Natural killer cell treated with Interleukin-12 subunit alpha and Interleukin-12 subunit beta and Interleukin-15 and Interleukin-18, amount 100 ng/mL, for 72 hours (primary cell): ENCODE measurements at places on chromosomes 3 and 15.

- H3K4me3 ChIP-seq, result no peak overlapping the region
- no peak overlapping the region for H3K27ac ChIP-seq
- no peak for DNase-seq
- no peaks in the 10 kb centered on the region for H3K36me3 ChIP-seq
- H3K4me1 ChIP-seq, result no peaks in the 10 kb centered on the region
- H3K27me3 ChIP-seq, result no peaks in the 10 kb centered on the region
These were observed 49.7 kb downstream of the CAPN3 start for GRCh38 chr15:42409011-42409410.

- H3K4me1 ChIP-seq, result no peaks in the 10 kb centered on the region
- no peak for DNase-seq
- no peaks in the 10 kb centered on the region for H3K36me3 ChIP-seq
- no peak overlapping the region for H3K27ac ChIP-seq
- peaks cover 19% of the 10 kb centered on the region for H3K27me3 ChIP-seq
- H3K4me3 ChIP-seq, result no peak overlapping the region
These were observed 26.7 kb upstream of the PIK3R4 start for GRCh38 chr3:130773366-130773765.

DNA sequence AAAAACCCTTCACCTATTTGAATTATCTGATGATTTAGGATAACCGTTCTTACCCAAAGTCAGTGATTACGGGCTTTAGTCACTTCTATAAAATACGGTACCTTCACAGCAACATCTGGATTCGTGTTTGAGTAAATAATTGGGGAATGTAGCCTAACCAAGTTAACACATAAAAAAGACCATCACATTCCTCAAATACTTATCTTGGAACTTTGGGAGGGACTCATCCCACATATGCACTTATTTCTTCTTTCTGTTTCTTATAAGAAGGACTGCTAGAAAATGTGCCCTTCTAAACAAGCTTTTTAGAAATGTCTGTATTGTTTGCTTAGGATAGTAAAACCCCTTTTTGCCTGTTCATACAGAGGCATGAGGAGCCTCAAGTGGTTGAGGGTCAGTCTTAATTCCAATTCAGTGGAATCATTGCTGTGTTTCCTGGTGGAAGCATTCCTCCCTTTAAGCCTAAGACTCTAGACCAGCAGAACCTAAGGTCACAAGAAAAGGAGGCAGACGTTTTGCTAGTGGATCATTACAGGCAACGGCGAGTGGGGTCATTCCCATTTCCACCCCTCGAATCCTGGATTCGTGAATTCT is 67.5 kb downstream of the TMEM44 start:
- H3K4me1 ChIP-seq, result no peaks in the 10 kb centered on the region
- H3K4me3 ChIP-seq, result no peak overlapping the region
- H3K27ac ChIP-seq, result no peak overlapping the region
- peaks cover 11% of the 10 kb centered on the region for H3K27me3 ChIP-seq
- no peaks in the 10 kb centered on the region for H3K36me3 ChIP-seq

GRCh38 chr3:169173231-169173630 is 490.3 kb downstream of the MECOM start:
- no peaks in the 10 kb centered on the region for H3K36me3 ChIP-seq
- no peaks in the 10 kb centered on the region for H3K27me3 ChIP-seq
- no peak for DNase-seq
- H3K4me3 ChIP-seq, result no peak overlapping the region

DNA sequence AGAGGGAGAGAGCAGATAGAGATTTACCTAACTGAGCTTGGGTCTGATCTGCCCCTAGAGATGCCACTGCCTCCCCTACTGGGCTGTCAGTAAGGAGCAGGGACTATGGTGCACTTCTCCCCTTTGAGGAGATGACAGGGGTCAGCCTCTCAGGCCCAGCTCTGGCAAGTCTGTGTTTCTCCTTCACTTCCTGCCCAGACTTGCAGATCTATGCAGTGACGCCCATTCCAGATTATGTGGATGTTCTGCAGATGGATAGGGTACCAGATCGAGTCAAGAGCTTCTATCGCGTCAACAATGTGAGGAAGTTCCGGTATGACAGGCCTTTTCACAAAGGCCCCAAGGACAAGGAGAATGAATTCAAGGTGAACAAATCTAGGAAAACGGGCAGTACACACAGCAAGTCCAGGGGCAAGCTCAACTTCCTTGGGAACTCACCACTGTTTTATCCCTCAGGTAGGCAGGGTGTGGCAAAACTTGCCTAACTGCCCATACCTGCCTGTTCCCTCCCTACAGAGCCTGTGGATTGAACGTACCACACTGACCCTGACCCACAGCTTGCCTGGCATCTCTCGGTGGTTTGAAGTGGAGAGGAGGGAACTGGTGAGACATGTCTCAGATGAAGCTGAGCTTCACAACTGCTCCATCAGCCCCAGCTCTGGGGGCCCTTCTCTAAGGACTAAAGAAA is 29.1 kb upstream of the MANF start:
- no peaks in the 10 kb centered on the region for H3K36me3 ChIP-seq
- H3K27ac ChIP-seq, result no peak overlapping the region
- no peak overlapping the region for H3K4me3 ChIP-seq
- no peaks in the 10 kb centered on the region for H3K27me3 ChIP-seq

- peaks cover 10% of the 10 kb centered on the region for H3K36me3 ChIP-seq
- DNase-seq, result no peak
- H3K27ac ChIP-seq, result no peak overlapping the region
These were observed 67.0 kb downstream of the CHAC1 start for GRCh38 chr15:41020311-41020710.

GRCh38 chr15:29522373-29523276 is 253.0 kb upstream of the NSMCE3 start:
- H3K27ac ChIP-seq, result no peak overlapping the region
- no peaks in the 10 kb centered on the region for H3K4me1 ChIP-seq
- H3K27me3 ChIP-seq, result peaks cover 26% of the 10 kb centered on the region

DNA sequence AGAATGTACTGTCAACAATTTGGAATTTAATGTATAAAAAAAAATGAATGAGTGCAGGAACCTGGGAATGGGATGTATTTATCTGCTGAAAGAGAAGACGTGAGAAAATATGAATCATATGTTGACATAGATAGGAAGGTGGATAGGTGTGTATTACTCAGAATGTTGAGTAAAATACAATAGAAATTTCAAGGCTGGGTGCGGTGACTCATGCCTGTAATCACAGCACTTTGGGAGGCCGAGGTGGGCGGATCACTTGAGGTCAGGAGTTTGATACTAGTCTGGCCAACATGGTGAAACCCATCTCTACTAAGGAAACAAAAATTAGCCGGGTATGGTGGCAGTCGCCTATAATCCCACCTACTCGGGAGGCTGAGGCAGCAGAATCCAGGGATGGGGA is 202.8 kb downstream of the CADM2 start:
- H3K27ac ChIP-seq, result no peak overlapping the region
- H3K4me3 ChIP-seq, result no peak overlapping the region
- no peak for DNase-seq
- no peaks in the 10 kb centered on the region for H3K36me3 ChIP-seq
- no peaks in the 10 kb centered on the region for H3K4me1 ChIP-seq

- no peak for DNase-seq
- no peak overlapping the region for H3K4me3 ChIP-seq
- peak overlapping the region; percentile 56 for H3K27ac ChIP-seq
- no peaks in the 10 kb centered on the region for H3K27me3 ChIP-seq
- H3K36me3 ChIP-seq, result peaks cover 22% of the 10 kb centered on the region
These were observed 76.2 kb downstream of the LARS2 start for GRCh38 chr3:45464336-45465170.

GRCh38 chr3:30227571-30228301 is 378.7 kb upstream of the TGFBR2 start:
- peaks cover 14% of the 10 kb centered on the region for H3K4me1 ChIP-seq
- peaks cover 5% of the 10 kb centered on the region for H3K36me3 ChIP-seq
- H3K4me3 ChIP-seq, result peak overlapping the region; percentile 7

GRCh38 chr15:31486506-31486905 is 159.9 kb downstream of the KLF13 start:
- no peak overlapping the region for H3K27ac ChIP-seq
- no peaks in the 10 kb centered on the region for H3K27me3 ChIP-seq
- peaks cover 13% of the 10 kb centered on the region for H3K36me3 ChIP-seq
- H3K4me1 ChIP-seq, result peaks cover 44% of the 10 kb centered on the region

DNA sequence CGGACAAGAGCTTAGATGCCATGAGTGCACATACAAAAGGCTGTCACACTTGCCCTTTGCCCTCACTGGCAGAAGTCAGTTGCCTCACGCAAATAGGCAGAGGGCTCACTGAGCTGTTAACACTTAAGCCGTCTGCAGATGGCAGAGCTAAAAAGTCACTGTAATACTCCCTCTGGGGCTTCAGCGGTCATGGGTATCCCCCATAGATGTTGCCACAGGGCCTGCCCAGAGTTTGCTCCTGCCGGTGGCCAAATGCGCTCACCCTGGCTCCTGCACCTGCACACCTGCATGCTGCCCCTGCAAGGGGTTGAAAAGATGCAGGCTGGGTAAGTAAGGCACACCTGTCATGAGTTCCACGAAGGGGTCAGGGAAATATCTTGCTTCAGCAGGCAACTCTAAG is 741.5 kb downstream of the EDEM1 start:
- H3K27ac ChIP-seq, result no peak overlapping the region
- no peaks in the 10 kb centered on the region for H3K4me1 ChIP-seq

DNA sequence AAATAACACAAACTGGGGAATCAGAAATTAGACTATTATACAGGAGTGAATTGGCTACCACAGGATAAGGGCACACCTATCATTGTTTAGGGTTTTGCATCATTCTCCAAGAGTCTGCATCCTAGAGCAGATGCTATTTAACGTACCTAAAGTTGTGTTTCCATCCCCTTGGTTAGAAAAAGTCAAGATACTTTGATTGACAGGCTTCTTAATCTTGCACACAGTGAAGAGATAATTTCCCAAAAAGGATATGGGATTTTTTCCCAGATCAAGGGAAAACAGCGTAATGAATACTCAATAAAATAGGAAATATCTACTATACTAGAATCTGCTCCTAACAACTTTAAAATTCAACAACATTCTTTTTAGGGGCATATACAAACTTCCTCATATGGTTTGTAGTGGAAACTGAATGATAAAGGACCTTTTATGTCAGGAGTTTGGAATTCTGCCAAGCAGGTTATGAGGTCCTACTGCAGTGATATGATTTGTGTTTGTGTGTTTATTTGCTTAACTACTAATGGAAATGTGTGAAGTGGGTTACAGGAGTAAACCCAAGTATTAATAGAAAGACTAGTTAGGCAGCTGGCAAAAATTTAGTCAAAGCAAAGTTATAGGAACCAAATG is 124.1 kb upstream of the MME start:
- no peak overlapping the region for H3K4me3 ChIP-seq
- H3K27ac ChIP-seq, result no peak overlapping the region
- H3K27me3 ChIP-seq, result no peaks in the 10 kb centered on the region
- no peaks in the 10 kb centered on the region for H3K36me3 ChIP-seq

DNA sequence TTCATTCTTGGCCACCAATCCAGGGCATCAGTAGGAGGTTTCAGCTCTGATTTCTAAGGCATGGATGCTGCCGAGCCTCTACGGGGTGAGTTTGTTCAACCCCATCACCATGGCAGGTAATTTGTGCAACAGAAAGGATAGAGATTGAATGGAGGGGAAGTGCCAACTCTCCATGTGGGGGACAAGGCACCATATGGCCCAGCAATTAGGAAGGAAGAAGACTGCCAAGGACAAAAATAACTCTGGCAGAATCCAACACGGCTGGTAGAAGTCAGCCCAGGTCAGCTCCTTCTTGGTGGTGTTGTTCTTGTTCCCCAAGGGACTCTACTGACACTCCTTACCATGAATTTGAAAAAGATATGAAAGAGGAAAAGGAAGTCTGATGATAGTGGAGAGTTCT is 503.9 kb downstream of the MAGI1 start:
- DNase-seq, result no peak
- no peaks in the 10 kb centered on the region for H3K36me3 ChIP-seq
- H3K27me3 ChIP-seq, result no peaks in the 10 kb centered on the region

DNA sequence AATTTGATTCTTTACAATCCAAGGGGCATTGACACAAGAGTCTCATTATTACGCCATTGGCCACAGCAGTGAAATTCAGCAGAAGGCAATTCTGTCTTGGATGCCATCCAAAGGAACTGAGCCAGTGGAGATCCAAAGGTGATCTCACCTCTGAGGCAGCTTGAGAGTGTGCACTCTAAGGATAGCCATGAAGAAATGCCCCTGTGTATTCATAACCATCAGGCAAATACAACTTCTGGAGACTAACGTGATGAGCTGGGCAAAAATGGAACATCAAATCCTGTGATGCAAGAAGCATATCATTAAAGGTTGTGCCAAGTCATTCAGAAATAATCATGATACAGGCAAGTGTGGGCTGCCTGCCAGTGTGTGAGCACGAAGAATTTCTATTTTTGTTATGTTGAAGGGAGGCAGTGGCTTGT is 41.4 kb downstream of the ROBO2 start:
- no peak overlapping the region for H3K27ac ChIP-seq
- no peak for DNase-seq
- H3K4me1 ChIP-seq, result no peaks in the 10 kb centered on the region

- peak; percentile 73 for DNase-seq
- H3K36me3 ChIP-seq, result peaks cover 10% of the 10 kb centered on the region
- H3K27ac ChIP-seq, result peak overlapping the region; percentile 96
- H3K4me1 ChIP-seq, result peaks cover 56% of the 10 kb centered on the region
- H3K27me3 ChIP-seq, result no peaks in the 10 kb centered on the region
These were observed 10.6 kb downstream of the ARPP19 start for GRCh38 chr15:52558196-52558595.
